NCI-H748 treated with DMSO at 0.1 percent for 48 hours (cell line): ENCODE measurements at places on chromosomes 16 and 17.

- no peak for DNase-seq
Observed at GRCh38 chr17:62681061-62681938, 53.8 kb downstream of the MRC2 start.

- DNase-seq, result no peak
Observed at GRCh38 chr16:66551348-66551759, 1.0 kb upstream of the CKLF start.

- DNase-seq, result peak; percentile 100
Observed at GRCh38 chr17:71163121-71163812, 957.6 kb upstream of the SOX9 start.

- no peak for DNase-seq
Observed at GRCh38 chr16:24769806-24770205, 40.4 kb downstream of the TNRC6A start.

DNA sequence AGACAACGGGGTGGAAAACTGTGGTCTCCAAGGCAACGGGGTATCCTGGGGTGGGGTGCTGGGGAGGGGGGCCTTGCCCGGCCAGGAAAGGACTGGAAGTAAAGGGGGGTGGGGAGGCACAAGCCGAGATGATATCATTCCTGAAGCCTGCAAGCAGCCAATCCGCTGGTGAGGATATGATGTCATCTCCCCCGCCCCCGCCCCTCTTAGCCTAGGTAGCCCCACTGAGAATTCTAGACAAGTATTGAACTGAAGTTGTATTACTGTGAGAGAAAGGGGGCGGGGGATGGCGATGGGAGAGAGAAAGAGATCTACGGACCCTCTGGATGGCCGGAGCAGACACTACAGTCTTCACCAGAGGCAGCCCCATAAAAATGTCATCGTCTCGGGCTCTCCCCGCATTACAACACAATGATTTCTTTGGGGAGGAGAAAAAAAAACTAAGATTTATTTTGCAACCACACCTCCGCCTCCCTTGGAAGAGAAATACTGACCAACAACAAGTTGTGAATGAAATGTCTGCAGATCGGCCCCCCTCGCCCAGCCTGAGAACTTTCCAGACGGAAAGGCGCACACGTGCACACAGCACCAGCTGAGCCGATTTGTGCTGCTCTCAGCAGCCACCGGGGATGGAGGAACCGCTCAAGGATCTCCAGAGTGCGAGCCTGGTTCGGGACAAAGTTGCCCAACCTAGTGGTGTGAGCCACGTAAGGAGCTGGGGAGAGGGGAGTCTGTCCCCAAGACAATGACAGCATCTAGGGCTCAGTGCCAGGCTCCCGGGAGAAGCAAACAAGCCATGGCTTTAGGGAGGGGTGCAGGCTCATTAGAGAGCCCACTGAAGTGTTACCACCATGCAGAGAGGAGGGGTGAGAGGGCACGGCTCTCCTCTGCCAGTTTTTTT lies 222.1 kb downstream of the SOX9 start:
- DNase-seq, result no peak

DNA sequence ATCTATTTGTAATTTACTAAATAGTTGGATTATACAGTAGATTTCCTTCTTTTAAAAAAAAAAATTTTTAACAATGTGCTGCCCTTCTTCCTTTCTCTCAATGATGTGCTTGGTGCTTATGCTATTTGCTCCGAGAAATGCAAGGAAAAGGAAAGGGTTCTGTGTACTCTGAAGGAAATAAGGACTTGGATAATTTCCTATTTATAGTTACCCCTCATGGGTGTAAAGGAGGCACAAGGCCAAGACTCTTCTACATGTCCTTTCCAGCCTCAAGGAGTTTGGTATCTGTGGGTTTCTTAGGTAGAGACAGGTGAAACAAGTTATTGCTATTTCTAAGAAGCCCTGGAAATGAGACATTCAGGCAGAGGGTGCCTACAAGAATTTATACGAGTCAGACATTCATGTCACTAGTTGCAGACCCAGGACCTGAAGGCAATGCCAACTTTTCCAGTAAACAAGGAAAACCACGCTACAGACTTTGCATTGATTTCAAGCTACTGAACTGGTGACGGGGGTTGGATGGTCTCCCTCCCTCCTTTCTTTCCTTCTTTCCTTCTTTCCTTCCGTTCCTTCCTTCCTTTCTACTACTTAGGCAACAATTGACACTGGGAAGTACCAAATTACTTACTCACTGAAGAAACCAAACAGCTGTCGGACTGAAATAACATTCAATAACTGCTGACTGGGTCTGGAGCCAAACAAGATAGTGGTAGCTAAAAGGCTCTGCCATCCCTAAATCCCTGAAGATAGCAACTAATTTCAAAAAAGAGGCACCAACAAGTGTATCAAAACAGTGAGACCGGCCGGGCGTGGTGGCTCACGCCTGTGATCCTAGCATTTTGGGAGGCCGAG lies 33.8 kb upstream of the GHDC start:
- DNase-seq, result no peak

- no peak for DNase-seq
Observed at GRCh38 chr16:53356478-53357207, 77.6 kb upstream of the RBL2 start.

- no peak for DNase-seq
Observed at GRCh38 chr17:10249271-10250010, 51.0 kb upstream of the GAS7 start.

GRCh38 chr17:76532072-76532651 lies 5.3 kb downstream of the CYGB start:
- no peak for DNase-seq

GRCh38 chr17:76276461-76277299 lies 11.5 kb downstream of the UBALD2 start:
- no peak for DNase-seq

DNA sequence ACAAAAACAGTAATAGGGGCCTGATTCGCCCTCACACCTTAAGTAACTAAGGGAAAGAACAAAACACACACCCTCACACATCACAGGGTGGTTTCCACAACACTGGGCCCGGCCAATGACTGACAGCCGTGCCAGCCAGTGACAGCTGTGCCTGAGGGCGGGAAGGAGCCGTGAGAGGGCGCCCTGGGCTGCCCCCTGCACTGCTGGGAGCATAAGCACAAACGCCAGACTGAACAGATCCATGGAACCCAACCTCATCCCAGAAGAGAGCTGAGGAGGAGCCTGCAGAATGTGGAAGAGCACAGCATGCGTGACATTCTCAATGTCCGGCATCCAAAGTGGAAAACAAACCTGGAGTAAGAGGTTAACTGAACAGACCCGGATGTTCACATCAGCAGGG lies 16.0 kb downstream of the CSNK1D start:
- no peak for DNase-seq

- no peak for DNase-seq
Observed at GRCh38 chr17:51200295-51200694, 34.1 kb downstream of the NME2 start.

GRCh38 chr16:30122604-30123160 lies 338 bp downstream of the MAPK3 start:
- DNase-seq, result no peak

- DNase-seq, result no peak
Observed at GRCh38 chr17:49447628-49448302, 33.1 kb upstream of the PHB1 start.

DNA sequence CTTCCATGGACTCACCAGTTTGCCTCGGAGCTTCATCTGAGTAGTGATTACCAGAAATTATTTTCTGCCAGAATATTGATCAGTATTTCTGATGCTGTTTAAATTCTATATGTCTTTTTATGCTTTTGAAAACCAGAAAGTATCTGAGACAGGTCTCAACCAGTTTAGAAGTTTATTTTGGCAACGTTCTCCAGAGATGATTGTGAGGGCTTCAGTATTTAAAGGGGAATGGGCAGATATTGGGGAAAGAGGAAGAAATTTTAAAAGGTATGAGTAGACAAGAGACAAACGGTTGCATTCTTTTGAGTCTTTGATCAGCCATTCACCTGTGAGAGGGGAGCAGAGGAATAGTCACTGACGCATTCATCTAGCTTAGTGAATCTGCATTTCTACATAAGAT lies 44.4 kb upstream of the ABCC11 start:
- DNase-seq, result no peak

DNA sequence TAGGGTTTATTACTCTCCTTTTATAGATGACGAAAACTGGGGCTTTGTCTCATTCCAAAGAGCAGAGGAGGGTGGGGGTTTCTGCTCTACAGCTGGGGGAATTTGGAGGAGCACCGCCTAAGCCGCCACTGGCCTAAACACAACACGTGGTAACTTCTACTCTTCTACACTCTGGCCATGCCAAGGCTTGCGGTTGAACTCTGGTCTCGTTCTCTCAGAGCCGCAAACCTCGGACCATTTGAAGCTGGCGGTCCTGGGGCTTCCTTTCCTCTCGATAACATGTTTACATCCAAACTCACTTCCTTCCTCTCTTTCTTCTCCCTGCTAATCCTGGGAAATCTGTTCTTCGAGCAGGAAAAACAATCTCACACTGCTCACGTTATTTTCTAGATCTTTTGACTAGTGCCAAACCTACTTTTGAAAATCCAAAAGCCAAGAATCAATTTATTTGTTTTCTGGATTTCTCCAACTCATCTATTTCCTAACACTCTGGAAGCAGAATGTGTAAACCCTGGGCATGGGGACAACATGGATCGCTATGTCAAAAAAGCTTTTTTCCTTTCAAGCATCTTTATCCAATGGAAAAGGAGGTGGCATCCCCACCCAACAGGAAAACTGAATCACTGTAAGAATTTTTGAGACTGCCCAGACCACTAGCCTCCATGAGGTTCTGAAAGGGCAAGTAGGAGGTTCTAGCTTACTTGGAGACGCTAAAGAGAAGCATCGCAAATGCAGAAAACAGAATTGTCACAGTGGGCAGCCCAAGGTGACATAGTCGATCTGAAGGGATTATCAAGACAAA lies 13.6 kb upstream of the EEF2K start:
- peak; percentile 21 for DNase-seq

GRCh38 chr16:57807252-57807967 lies 5.1 kb upstream of the KIFC3 start:
- DNase-seq, result no peak

DNA sequence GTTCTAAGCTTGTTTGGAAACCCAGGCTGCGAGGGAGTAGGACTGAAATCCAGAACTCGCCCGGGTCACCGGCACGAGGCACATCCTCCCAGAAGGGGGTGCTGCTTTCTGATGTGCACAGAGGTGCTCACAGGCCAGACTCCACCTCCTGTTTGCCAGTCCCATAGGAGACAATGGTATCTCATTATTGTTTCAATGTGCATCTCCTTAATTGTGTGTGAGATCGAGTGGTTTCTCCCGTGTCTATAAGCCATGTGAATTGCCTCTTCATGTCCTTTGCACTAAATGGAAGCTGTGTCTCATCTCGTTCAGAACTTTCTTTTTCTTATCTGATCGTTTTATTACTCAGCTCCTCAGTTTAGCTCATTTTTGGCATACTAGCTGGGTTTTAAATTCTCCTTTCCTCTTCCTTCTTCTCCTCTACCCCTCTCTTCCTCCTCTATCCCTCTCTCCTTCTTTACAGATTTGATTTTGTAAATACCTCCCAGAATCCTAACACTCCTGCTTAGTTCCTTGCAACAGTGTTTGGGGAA lies 32.1 kb upstream of the PRKCB start:
- peak; percentile 11 for DNase-seq

GRCh38 chr17:17191346-17191792 lies 14.8 kb downstream of the PLD6 start:
- no peak for DNase-seq

- no peak for DNase-seq
Observed at GRCh38 chr17:74009056-74009625, 194.3 kb upstream of the RPL38 start.

DNA sequence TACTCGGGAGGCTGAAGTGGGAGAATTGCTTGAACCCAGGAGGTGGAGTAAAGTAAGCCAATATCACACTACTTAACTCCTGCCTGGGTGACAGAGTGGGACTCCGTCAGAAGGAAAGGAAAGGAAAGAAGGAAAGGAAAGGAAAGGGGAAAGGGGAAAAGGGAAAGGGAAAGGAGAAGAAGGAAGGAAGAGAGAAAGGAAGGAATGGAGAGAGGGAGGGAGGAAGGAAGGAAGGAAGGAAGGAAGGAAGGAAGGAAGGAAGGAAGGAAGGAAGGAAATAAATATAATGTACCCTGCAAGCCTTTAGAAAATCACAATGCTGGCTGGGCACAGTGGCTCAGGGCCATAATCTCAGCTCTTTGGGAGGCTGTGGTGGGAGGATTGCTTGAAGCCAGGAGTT lies 27.3 kb downstream of the SLC5A11 start:
- no peak for DNase-seq

DNA sequence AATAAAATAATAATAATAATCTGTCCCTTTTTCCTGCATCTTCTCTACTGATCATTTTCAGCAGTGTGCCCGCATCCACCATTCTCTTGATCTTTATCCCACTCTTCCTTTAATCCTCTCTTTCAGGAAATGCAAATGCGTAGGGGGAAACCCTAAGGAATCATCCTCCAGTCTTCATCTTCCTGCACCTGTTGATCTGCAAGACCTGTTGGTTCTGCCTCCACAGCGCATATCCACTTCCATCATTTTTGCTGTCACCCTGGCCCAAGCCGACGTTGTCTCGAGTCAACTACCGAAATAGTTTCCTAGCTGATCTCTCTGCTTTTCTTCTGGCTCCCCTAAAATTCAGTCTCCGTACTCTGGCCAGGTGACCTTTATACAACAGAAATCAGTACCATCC lies 24.5 kb downstream of the ADORA2B start:
- DNase-seq, result no peak

DNA sequence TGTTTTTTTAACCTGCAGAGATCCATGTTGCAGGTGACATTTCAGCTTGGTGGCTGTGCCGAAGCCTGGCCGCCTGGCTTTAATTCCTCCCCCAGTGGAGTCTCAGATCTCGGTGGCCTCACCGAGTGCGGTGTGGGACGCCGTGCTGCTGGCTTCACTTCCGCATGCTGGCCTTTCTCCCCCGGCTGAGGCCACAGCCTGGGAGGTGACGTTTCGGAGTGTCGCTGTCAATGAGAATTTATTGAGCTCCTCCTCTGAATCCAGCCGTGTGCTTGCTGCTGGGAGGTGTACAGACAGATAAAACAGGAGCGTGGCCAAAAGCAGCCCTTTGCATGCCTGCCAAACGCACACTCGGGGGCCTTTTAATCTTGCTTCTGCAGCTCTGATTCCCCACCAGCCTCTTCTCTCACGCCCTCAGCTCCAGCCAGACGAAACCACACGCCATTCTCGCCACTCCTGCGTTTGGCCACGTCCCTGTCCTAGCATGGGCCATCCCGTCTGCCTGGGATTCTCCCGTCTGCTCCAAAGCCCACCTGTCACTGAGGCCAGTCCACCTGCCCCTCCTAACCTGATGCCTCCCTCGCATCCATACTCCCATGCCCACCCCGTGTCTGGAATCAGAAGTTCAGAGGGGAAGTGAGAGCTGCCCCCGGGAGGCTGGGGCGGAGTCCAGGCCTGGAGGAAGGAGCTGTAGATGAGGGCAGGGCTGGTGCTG lies 3.6 kb downstream of the GSE1 start:
- no peak for DNase-seq

DNA sequence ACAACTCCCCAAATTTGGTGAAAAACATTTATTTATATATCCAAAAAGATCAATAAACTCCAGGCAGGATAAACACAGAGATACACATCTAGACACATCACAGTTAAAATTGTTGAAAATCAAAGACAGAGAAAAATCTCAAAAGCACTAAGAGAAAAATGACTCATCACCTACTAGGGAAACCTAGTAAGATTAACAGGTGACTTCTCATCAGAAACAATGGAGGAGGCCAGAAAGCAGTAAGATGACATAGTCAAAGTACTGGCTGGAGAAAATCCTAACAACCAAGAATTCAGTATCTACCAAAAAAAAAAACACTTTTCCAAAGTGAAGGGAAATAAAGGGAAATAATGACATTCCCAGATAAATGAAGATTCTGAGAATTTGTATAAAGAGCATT lies 33.8 kb downstream of the ULK2 start:
- DNase-seq, result no peak

- no peak for DNase-seq
Observed at GRCh38 chr17:40538019-40538935, 27.0 kb downstream of the CCR7 start.
